ENCODE measurements at places on chromosomes 5 and 9.

DNA sequence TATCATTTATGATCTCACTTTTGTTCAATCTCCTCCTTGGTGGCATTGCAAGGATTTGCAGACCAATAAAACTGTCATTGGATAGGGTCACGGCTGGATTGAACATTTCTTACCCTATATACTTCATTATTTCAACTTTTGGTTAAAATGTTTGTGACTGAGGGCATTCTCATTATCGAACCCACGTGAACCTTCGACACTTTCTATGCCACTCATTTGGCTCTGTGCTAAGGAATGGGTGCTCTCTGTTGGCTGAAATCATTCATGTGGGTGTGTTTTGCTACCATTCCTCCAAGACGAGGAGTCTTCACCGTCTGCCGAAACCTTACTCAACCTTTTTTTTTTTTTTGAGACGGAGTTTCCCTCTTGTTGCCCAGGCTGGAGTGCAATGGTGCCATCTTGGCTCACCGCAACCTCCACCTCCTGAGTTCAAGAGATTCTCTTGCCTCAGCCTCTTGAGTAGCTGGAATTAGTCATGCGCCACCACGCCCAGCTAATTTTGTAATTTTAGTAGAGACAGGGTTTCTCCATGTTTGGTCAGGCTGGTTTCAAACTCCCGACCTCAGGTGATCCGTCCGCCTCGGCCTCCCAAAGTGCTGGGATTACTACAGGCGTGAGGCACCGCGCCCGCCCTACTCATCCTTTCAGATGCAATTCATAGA, 62.5 kb downstream of the CSNK1A1 start:
- no peak for DNase-seq

- DNase-seq, result no peak
These were observed 299.6 kb downstream of the NTRK2 start for GRCh38 chr9:84969084-84969483.

DNA sequence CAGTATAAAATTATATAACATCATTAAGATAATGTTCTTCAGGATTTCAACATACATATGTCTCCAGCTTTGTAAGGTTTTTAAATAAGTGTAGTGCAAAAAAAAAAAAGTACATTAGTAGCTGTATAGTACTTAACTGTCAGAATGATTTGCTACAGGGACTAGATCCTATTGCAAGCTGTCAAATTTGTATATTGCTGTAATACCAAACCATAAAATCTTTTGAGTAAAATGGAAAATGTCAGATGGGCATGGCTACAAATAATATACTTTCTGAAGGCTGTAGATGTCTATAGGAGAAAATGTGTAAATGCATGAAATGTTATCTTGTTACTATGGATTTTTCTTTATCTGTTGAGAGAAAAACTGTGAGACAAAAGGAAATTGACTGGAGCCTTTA, 298.5 kb downstream of the KDM4C start:
- DNase-seq, result no peak

DNA sequence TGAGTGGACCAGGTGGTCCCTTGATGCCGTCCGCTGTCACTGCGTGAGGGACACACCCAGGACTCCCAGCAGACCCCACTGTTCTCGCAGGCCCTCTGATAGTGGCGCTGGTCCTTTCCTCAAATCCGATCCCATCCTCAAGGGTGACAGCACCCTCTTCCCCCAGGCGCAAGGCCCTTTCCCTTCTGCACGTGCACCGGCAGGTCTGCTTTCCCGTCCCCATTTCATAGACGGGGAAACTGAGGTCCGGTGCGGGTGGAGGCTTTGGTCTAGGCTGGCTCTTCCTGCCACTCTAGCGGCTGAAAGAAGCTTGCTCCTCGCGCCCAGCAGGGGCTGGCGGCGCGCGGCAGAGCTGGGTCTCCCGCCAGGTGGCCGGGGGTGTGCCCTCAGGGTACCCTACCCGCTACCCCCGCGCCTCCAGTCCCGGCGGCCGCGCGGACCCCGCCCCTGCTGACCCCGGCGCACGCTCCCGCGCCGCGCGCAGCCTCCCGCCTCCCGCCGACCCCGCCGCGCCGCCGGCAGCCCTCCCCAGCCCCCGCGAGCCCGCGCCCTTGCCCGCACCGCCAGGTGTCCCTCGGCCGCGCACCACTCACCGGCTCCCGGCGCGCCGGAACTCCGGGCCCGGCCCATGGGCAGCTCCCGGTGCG, 453 bp downstream of the RASGEF1C start:
- no peak for DNase-seq

GRCh38 chr5:66839636-66840185, 243.5 kb downstream of the MAST4 start:
- DNase-seq, result no peak

- no peak for DNase-seq
These were observed 30.9 kb downstream of the GALNT10 start for GRCh38 chr5:154221371-154221896.

DNA sequence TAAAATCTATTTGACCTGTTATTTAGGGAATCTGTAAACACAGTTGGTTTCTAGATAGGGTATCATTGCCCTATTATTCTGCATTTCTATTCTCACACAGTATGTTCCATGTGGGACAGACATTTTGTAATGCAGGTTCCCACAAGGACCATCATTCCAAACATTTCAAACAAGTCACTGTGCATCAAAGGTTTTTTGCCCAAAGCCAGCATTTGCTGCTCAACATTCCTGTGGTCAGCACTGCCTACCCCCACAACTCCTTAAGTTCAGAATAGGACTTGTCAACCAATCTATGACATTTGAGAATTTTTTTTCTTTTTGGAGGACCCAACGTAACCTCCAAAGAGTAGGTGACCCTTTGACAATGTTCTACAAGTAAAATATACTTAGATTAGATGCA, 95.7 kb downstream of the LPAR1 start:
- DNase-seq, result no peak

DNA sequence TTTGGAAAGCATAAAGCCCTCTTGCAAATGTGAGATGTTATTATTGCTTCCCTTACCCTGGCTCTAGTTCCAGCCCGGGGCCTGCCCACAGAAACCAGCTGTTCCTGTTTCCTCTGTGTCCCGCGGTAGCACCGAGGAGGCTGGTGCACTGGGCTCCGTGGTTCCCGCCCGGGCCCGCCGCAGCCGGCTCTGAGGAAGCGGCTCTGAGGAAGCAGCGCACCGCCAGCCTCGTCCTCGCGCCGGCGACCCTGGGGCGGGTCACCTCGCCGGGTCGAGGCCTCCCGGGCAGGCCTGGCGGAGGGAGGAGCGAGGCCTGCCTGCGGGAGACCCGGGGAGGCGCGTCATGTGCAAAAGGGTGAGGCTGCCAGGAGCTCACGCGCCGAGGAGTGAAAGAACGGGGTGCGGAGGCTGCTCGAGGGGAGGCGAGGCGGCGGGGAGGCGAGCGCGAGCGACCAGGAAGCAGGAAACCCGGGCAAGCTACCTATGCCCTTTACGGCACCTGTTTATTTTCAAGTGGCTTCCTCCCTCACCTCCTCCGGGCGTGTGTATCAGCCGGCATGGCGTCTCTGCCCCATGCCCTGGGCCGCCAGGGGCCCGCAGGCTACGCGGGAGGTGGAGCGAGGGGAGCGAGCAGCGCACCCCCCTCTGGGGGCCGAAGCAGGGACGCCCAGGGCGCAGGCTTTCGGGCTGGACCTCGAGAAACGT, 61.3 kb upstream of the MEGF10 start:
- DNase-seq, result peak; percentile 55

DNA sequence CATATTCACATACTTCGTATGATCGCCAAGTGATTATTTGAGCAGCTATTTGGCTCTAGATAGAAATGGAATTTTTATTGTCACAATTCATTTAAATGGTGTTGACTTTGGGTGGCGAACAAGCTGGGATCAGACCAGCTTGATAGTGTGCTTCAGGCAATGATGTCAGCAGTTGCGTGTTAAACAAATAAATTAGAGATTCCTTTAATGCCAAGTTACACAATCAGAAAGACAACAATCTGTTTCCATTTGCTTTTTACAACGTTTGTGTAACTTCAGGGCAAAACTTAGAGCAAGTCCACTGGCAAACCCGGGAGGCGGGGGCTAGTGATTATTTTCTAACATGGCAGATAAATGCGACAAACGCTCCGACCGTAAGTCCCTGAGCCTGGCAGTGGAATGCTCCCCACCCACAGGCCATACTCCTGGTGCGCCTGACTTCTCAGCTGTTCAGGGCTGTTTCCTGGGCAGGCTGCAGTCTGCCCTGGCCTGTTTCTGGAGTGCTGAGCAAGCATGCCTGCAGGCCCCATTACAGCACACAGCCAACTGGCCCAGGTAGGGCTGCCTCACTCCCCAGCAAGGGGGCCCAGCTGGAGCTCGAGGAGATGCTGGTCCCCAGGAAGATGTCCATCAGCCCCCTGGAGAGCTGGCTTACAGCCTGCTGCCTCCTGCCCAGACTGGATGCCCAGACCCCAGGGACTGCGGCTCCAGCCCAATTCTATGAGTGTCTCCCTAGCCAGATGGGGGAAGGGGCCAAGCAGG, 88.7 kb downstream of the BASP1 start:
- DNase-seq, result no peak

- no peak for DNase-seq
These were observed 147.0 kb downstream of the GLIS3 start for GRCh38 chr9:4152876-4153275.

GRCh38 chr5:179732918-179733771, 523 bp downstream of the MAML1 start:
- peak; percentile 39 for DNase-seq

DNA sequence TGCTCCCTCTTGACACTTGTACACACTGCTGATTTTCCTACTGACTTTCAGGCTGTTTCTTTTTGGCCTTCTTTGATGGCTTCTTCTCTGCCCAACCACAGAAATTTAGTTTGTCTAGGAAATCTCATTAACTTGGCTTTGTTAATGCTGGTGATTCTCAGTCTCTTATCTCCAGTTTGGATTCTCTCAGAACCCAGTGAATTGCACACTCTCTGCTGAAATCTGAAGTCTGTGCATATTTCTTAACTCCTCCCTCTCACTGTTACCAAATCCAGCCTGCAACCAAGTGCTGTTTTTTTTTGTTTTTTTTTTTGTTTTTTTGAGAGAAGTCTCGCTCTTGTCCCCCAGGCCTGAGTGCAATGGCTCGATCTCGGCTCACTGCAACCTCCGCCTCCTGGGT, 117.2 kb downstream of the CDC42SE2 start:
- no peak for DNase-seq

GRCh38 chr9:89822996-89823395, 218.2 kb downstream of the GADD45G start:
- no peak for DNase-seq

GRCh38 chr5:17431272-17432050, 66.6 kb upstream of the TAF11L2 start:
- no peak for DNase-seq

- DNase-seq, result no peak
These were observed 16.4 kb downstream of the LRRC8A start for GRCh38 chr9:128898382-128898781.

- no peak for DNase-seq
These were observed 60.3 kb upstream of the DNAH5 start for GRCh38 chr5:14004598-14005394.

GRCh38 chr5:77873239-77873638, 97.1 kb upstream of the TBCA start:
- DNase-seq, result no peak

DNA sequence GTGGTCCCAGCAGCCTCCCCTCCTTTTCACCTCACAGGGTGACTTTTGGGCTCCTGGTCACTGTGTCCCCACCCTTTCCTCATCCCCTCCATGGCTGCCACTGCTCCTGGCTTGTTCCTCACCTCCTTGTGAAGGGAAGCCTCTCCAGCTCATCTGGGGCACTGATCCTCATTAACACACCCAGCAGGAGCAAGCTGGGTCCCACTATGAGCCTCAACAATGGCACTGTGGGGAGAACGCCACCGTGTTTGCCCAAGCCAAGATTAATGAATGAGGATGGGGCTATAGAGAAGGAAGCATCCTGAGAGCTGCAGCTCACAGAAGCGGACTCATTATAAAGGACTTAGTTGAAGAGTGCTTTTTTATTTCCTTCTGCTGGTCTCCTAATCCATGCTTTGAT, 118.4 kb downstream of the MARCHF11 start:
- no peak for DNase-seq

DNA sequence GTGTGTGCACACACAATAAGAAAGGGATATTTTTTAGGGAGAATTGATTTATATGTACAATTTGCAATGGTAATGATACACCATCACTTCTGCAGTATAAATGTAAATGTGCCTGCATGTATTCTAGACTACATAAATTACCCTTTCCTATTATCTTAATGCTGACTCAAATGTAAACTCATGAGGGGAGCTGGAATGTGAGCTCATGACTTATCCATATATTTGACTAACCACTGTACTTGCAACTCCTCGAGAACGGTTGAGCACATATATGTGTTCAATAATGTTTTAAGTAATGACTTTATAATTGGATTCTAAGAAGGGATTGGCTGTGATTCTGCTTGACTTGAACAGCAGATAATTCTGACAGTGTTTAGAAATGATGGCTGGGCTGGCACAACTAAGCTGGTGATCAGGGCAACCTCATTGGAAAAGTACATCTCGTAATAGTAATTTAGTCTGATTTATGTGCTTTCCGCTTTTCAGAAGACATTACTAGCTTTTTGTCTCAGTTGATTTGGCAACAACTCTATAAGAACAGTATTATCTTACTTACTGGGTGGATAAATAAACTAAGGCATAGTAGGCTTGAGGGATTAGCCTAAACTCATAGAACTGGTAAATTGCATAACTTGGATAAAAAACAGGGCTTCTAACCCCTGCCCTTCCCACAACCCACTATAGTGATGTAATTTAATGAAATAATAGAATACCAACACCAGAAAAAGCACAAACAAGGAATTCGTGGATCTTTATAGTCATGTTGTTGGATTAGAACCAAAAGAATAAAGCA, 130.2 kb upstream of the SPEF2 start:
- DNase-seq, result no peak

- DNase-seq, result no peak
These were observed 86.0 kb upstream of the EQTN start for GRCh38 chr9:27382975-27383374.

- DNase-seq, result no peak
These were observed 110.8 kb downstream of the HMHB1 start for GRCh38 chr5:143922718-143923117.

DNA sequence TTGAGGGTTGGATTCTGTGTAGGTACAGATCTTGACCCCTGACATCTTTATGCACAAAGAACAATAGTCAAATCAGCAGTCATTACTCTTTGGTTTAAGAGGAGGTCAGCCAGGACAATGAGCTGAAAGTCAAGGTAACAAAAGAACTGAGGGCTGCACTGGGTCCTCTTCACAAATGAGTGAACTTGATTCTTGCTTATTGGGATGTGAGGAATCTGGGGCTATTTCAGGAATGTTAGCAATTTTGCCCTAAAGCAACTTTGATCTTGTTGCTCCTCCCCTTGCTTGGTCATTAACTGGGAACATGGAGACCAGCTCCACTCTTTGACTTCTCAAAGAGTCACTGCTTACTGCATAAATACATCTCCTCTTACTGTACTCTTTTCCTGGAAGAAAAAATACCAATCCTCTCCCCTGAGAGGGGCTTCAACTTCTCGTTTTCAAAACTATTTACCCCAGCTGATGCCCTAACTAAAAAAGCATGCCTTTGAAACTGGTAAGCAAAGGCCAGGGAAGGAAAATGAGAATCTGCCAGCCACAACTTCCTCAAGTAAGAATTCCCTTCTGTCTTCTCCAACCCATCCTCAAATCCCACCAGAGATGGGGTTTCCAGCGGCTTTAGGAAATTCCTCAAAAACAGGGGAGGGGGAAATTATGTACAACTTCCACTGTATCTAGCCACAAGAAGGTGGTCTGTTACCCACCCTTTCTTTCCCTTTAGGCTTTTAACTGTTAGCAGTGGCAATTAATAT, 368.3 kb downstream of the ENC1 start:
- DNase-seq, result no peak

GRCh38 chr5:98144710-98145109, 628.8 kb upstream of the RGMB start:
- no peak for DNase-seq

GRCh38 chr5:74977471-74977870, 74.9 kb downstream of the GCNT4 start:
- DNase-seq, result no peak

Data from GM12892 (cell line).